ENCODE measurements at places on chromosomes 11 and 22.

- DNase-seq, result no peak
Observed at GRCh38 chr11:79437278-79437980, 3.4 kb downstream of the TENM4 start.

- no peak for DNase-seq
Observed at GRCh38 chr22:40751250-40751649, 67.9 kb downstream of the SLC25A17 start.

- DNase-seq, result no peak
Observed at GRCh38 chr11:35518766-35519165, 6.7 kb downstream of the PAMR1 start.

- no peak for DNase-seq
Observed at GRCh38 chr11:123197711-123198110, 2.7 kb upstream of the CLMP start.

DNA sequence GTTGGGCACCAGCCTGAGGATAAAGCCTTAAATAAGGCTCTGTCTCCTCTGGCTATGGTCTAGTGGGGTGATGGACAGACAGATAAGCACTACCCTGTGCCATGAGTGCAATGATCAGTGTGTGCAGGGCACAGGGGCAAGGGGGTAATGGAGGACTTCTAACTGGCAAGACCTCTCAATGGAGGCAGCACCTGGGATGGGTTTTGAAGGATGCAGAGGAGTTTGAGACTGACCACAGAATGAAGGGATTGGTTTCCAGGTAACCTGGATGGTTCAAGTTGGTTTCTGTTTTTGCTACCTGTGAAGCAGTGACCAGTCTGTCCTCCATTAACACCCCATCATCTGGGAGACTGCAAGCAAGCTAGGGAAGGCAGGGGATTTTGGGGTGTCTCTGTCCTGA lies 27.8 kb upstream of the PICK1 start:
- no peak for DNase-seq

DNA sequence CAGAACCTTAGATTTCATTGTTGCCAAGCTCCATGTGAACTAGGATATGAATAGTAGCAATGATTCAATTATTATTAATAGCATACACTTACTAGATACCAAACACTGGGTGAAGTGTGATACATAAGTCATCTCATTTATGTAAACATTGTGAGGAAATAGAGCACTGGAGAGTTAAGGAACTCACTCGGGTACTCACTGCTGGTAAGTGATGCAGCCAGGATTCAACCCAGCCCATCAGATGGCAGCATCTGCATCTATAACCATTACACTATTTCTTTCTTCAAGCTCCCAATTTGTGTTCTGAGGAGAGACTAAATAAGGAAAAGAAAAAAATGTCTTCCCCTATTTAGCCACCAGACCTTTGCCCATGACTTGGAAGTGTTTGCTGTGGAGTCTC lies 10.2 kb upstream of the ALG8 start:
- DNase-seq, result no peak

DNA sequence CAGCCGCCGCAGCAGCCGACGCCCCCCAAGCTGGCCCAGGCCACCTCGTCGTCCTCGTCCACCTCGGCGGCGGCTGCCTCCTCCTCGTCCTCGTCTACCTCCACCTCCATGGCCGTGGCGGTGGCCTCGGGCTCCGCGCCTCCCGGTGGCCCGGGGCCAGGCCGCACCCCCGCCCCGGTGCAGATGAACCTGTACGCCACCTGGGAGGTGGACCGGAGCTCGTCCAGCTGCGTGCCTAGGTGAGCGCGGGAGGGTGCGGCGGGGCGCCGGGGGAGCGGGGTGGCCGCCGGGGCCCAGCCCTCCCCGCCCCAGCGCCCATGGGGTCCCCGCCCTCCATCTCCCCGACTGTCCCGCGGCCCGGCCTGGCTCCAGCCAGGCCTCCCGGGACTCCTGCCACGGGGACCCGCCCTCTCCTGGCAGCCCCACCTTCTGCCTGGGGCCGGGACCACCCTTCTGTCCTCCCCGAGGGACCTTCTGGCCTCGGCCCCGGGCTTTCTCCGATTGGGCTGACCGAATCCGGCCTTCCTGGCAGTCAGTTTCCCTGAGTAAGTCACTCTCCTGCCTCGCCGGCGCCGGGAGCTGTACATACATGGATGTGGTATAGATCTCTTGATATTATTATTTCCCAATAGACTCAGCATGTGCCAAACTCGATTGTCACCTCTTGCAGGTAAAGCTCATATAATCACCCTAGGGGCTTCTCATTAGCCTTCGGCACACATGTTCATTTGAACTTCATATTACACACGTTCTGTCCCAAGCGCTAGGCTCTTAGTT lies 720 bp downstream of the PACS1 start:
- no peak for DNase-seq

DNA sequence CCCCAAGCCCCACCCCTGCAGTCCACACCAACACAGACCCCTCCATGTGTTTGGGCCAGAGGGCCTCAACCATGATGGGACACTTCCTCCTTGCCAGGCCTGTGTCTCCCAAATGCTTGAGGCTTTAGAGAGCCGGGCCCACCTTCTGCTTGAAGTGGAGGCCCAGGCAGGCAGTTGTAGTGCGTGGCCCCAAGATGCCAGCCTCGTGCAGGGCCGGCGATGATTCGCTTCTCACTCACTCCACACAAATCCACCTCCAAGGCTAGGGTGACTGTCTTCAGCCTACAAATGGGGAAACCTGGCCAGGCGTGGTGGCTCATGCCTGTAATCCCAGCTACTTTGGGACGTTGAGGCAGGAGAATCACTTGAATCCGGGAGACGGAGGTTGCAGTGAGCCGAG lies 5.7 kb downstream of the PRR5 start:
- no peak for DNase-seq

DNA sequence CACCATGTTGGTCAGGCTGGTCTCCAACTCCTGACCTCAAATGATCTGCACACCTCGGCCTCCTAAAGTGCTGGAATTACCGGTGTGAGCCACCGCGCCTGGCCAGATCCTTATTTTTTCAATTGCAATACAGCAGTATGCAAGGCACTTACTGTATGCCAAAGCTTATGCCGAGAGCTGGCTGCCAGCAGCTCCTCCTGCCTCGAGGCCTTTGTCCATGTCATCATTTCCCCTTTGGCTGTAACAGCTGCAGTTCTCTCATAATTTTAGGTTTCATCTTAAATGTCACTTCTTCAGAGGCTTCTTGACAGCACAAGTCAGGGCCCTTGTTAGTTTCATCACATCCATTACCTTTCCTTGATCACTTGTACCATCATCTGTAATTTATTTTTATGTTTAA lies 1.5 kb upstream of the SREBF2 start:
- no peak for DNase-seq

- no peak for DNase-seq
Observed at GRCh38 chr11:15940462-15941205, 415.7 kb downstream of the SOX6 start.

GRCh38 chr11:110200241-110200640 lies 96.2 kb downstream of the RDX start:
- DNase-seq, result no peak

DNA sequence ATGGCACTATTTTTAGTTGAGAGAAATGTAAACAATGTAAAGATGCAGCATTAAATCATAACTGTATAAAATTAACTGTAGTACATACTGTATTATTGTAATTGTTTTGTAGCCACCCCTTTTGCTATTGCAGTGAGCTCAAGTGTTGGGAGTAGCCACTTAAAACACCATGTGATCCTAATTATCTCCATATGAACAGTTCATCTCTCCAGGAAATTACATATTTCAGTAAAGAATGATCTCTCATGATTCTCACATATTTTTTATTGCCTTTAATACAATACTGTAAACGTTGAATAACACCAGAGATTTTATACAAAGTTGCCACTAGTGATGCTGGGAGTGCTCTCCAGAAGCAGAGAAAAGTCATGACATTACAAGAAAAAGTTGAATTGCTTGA lies 1768.6 kb downstream of the LRRC4C start:
- DNase-seq, result no peak

GRCh38 chr22:48558606-48559402 lies 1268.9 kb downstream of the BRD1 start:
- no peak for DNase-seq

DNA sequence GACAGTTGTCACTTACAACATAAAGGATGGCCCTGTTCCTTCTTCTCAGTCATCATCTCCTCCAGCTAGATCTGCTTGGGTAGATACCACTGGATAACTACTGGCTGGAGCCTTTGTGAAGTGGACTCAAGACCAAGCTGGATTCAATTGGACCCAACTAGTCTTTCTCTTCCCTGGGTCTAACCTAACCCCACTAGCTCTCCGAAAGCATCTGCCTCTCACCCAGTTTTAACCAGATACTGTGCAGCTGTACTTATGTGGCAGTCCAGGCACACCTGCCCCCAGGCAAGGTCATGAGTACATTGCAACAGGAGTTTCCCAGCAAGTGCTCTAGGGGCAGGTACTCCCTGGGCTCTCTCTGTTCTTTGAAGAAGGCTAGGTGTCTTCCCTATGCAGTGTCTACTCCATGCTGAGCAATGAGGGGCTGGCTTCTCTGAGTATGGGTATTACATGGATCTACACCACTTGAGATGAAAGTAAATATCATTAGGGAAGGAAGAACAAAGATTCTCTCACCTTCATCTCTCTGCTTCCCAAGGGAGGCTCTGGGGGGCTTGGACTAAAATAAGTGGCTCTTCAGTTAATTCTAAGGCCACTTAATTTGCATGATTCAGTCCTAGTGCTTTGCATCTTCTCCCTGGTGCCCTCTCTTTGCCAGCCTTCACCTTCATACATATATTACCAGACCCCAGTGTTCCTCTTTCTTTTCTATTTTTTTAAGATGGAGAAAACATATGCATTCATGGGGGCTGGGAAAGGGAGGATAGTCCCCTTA lies 236.1 kb downstream of the NXPE2 start:
- no peak for DNase-seq

GRCh38 chr11:116348226-116348625 lies 424.6 kb downstream of the BUD13 start:
- DNase-seq, result no peak

- no peak for DNase-seq
Observed at GRCh38 chr11:2267851-2268728, 2.3 kb downstream of the ASCL2 start.

GRCh38 chr11:14029440-14029839 lies 66.9 kb downstream of the SPON1 start:
- DNase-seq, result no peak

DNA sequence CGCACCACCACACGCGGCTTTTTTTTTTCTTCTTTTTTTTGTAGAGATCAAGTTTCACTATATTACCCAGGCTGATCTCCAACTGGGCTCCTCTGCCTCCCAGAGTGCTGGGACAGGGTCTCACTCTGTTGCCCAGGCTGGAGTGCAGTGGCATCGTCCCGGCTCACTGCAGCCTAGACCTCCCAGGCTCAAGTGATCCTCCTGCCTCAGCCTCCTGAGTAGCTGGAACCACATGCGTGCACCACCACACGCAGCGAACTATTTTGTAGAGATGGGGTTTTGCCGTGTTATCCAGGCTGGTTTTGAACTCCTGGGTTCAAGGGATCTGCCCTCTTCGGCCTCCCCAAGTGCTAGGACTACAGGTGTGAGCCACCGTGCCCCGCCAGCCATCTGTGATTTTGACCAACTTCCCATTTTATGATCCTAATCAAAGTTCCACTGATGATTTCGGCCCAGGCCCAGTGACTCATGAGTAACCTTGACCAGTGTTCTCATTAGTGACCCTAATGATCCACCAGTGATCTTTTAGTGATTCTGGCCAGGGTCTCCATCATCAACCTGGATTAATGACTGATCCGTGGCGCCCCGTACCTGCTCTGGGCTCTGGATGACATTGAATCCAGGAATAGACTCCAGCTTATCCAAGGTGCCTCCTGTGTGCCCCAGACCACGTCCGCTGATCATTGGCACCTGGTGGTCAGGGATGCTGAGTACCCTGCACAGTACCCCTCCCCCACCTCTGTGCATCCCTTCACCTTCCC lies 1.7 kb downstream of the TYMP start:
- DNase-seq, result no peak

DNA sequence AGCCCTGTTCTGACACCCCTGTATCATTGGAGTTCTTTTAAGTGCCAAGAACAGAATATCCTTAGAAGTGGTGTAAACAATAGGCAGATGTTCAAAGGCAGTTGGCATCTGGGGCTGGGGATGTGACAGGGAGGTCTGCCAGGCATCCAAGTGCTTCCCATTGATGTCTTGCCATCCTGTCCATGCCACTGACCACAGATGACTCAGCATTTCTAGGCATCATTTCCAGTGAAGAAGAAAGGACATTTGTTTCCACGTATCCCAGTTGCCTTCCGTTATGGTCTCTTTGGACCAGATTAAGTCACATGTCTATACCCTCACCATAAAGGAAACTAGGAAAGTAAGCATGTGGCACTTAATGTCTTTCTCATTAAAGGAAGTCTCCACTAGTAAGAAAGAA lies 76.7 kb upstream of the BARX2 start:
- DNase-seq, result no peak

- no peak for DNase-seq
Observed at GRCh38 chr11:35747668-35748067, 85.1 kb downstream of the TRIM44 start.

- no peak for DNase-seq
Observed at GRCh38 chr11:121683791-121684190, 231.0 kb upstream of the SORL1-AS1 start.

DNA sequence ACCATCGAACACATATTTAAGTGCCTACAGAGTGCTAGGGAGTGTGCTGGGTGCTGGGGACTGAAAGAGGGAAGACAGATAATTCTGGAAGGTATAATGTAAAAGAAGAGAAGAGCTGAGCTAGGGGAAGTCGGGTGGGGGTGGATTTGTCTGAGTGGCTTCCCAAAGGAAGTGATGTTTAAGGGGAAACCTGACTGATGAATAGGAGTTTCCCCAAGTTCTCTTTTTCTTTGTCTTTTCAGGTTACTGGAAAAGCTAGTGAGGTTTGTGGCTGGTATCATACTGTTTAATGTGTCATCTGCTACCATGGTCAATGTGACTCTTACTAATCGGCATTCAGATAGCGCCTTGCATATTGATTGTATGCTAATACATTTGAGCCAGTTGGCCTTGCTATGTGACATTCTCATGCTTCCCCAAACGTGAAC lies 151.6 kb upstream of the MTMR2 start:
- DNase-seq, result no peak

DNA sequence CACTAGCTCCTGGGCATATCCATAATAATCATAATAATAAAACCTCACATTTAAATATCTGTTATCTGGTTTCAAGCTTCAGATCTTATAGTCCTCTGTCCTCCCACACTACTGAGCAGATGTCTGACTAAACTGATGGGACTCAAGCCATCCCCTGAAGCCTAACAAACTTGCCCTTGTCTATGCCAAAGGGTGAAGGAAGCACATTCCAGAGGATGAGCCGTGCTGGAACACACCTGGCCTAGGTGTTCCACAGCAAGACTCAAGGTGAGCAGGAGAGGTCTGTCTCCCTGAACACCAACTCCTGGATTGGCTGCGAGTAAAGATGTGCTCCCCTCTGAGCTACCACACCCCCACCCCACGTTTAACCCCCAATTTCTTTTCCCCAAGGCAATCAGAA lies 14.7 kb downstream of the SCUBE2 start:
- DNase-seq, result no peak

GRCh38 chr11:88231894-88232482 lies 56.7 kb upstream of the RAB38 start:
- DNase-seq, result no peak

All from stimulated activated CD8-positive, alpha-beta memory T cell treated with anti-CD3 and anti-CD28 coated beads, Interleukin-2, amount 100 ng/mL, for 1 hour (primary cell).